Mesendoderm (in vitro differentiated cells): ENCODE measurements at places on chromosomes 1 and 21.
A peak's percentile ranks its signal among the peaks of the same experiment; 100 is the strongest.

DNA sequence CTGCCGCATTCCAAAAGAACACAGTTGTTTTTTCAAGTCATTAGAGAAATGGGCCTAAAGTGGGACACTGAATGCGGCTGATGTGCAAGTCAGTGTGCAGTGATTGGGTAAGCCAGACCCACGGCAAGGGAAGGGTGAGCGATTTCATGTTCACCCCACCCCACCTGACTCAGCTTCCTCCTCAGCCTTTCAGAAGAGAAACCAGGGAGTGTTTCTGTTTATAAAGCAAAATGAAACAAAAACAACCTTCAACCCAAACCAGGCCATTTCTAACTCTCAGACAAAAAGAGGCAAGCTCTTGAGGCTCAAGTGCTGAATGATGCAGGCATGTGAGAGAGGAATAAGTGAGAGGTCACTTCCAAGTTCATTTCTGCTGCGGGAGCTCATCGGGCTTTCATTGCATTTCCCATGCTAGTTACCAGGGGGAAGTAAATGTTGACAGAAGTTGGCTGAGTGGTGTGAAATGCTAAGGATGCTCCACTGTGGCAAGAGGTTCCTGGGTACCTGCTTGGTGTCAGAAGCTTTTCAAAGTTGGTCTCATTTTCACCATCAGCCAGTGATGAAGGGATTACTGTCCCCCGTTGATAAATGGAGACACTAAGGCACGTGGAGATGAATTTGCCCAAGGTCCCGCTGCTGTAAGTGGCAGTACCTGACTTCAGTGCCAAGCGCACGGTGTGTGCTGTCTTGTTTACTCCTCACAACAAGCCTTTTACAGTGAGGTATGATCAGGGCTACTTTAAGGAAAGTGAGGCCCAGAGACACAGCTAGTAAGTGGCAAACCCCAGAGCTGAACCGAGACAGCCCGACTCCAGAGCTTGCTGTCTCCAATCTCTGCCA is 29.1 kb downstream of the STPG1 start:
- DNase-seq: peak; percentile 53

DNA sequence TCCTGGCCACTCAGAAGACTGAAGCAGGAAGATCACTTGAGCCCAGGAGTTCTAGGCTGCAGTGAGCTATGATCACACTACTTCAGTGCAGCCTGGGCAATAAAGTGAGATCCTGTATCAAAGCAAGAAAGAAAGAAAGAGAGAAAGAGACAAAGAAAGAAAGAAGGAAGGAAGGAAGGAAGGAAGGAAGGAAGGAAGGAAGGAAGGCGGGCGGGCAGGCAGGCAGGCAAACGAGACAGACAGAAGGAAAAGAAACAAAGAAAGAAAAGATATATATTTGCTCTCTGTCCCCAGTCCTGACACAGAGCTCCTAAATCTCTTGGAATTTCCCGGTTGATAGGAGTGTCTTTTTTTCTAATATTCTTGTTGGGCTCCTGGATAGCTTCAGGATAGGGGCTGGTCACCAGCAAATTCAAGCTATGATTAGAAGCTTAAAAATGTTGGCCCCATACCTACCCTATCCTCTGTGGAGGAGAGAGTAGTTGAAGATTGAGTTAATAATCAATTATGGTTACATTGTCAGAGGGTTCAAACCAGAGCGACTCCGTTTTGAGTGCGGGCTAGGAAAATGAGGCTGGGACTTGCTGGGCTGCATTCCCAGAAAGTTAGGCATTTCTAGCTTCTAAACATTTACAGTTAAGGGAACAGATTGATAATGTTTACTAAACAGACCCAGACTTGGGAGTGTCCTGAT is 3.3 kb upstream of the MIGA1 start:
- DNase-seq: no peak

GRCh38 chr1:85428471-85429089 is 36.4 kb downstream of the DDAH1 start:
- DNase-seq: no peak

GRCh38 chr1:199151634-199152425 is 513.0 kb downstream of the PTPRC start:
- no peak for DNase-seq

DNA sequence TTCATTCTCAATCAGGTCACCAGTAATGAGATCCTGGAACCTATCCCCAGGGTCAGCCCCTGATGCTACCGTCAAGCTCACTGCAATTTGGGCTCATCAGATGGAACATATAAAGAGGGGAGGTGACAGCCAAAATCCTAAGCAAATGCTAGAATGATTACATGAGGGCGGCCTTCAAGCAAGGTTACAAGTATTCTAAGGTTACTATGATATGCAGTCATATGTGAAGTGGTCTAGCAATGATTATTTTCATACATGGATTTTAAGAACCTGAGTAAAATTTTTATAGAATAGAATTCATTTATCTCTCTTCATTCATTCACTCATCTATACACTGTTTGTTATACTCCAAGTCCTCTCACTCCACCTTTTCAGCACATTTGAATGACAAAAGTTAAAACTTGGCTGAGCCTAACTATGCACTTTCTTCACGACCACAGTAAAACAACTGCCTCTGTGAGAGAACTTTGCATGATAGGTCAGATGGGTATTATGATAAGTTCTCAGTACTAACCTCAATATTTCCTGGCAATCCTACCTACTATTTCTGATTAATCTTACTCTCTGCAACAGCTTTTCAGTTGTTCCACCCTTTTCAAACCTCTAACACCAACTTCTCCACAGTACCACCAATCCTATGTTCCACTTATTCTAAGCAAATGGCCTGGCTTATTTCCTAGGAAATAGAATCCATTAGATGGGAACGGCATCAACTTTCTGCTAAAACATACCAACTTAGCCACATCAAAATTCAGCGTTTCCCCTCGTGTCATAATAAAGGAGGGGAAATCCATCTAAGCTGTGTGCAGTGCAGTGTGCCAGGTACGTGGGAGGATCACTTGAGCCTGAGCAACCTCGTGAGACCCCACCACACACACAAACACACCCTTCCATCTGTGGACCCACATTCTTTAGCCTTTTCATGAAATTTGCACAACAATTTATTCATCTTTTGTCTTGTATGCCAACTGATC is 32.0 kb downstream of the LHX9 start:
- DNase-seq: no peak

DNA sequence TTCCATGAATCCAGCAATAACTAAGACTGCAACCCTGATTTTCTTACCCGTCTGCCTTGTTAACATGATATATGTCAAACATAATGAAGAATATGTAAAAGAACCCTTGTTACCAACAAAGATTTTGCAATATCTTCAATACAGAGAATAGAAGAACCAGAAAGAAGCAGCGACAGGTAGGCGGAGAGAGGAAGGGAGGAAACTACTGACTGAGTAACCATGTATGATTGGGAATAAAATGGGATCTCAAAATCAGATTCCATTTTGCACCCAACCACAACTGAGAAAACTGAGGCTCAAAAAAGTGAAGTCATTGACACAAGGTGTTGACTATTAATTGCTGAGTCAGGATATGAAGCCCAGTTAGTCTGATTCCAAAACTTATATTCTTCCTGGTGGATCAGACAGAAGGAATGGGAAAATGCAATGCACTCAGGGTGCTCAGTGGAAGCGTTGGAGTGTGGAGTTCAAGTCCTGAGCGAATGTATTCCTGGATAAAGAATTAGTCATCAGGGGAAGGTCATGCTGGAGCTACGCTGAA is 293.3 kb upstream of the GREM2 start:
- no peak for DNase-seq

DNA sequence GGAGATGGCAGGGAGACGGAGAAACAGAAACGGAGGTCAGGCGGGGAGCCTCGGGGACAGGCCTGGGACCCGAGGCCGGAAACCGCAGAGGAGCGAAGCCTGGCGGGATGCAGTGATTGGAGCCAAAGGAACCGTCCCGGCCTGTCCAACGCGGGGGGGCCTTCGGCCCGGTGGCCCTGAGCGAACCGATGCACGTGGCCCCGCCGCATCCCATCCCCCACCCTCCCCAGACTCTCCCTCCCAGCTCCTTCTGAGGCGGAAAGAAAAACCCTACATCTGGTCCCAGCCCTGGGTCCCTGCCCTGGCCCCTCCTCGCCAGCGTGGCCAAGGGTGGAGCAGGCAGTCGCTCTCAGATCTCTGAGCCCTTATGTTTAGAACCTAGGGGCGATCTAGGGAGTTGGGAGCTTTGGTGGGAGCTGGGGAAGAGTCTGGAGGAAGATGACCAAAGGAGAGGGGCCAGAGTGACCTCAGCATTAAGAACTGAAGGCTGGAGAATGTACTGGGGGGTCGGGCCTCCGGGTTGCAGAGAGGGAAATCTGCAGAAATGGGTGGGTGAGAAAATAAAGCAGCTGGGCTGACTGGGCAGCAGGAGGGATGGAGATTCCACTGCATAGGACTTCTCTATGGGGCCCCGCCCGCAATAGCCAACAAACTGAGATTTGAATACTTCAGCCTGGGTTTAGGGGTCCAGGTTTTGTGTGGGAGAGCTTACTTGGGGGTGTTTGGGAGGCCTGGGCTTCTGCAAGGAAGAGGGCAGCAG is 1.5 kb upstream of the CRABP2 start:
- DNase-seq: peak; percentile 91
